ENCODE measurements at places on chromosomes 11 and 22.

- peak; percentile 53 for DNase-seq
Observed at GRCh38 chr11:72736452-72737069, 15.6 kb downstream of the ARAP1 start.

- DNase-seq, result no peak
Observed at GRCh38 chr11:10461276-10461790, 6.3 kb downstream of the AMPD3 start.

DNA sequence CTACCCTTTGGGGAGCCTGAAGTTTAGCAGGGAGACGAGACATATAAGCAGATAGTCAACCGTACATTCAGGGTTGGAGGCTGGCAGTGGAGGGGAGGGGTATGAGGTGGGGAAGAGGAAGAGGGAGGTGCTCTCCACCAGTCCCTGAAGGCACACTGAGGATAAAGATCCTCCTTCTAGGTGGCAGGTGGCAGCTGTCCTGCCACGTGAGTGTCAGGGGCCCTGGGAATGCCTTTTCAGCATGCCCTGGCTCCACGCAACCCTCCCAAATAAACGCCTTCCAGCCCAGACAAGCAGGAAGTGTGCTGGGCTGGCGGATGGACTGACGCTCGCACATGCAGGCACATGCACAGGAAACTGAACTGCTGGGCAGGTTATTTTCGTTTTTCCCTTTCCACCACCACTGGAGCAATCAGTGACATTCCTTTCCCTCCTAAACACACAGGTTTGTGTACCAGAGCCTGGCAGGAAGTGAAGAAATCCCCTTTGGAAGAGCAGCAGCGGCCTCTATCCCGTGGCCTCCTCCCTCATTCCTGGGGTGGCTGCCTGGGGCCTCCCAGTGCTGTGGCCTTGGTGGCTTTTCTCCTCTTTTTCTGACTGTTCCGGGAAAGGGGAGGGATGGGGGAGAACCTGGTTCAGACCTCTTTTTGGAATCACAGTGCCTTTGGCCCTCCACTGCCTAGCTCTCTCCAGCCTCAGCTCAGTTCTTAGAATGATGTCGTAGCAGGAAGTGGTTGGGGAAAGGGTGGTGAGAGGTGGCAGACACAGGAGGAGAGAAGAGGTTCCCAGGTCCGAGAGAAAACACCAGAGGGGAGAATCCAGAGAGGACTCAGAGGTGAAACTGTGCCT lies 157.0 kb upstream of the TIMP3 start:
- DNase-seq, result peak; percentile 59

GRCh38 chr11:72755713-72756285 lies 3.6 kb upstream of the ARAP1 start:
- DNase-seq, result no peak

DNA sequence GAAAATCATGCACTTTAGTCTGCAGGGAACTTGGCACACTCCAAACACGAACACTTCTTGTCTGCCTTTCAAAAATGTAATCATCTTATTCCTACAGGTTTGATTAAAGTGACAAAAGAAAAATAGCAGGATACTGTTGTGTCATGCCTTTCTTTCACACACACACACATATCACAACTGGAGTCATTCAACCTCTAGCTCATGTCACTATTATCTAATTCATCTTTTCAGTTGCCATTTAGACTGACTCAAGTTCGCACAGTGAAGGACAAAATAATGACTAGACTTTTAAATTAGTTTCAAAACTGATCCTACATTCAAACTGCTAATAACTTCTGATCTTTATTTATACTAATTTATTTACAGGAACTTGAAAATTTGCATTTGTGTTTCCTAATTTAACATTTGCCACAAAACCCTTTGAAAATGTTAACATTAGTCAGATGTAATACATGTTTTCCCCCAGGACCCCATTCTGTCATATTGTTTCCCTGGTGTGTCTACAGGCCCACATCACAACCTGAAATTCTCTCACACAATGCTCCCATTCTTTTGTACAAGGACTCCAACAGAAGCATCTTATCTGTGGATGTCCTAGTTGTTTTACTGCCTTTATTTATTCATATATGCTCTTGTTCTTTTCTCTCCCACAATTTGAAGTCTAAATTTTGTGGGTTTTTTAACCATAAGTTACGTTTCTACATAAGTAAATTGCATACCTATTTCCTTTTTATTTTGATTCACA lies 171.1 kb downstream of the GRIA4 start:
- no peak for DNase-seq

Measured in amniotic epithelial cell (primary cell).